RWPE1 (cell line): ENCODE measurements at places on chromosomes 1 and 21.

- DNase-seq: no peak
Measured at GRCh38 chr21:24420689-24421088, 1186.6 kb downstream of the MRPL39 start.

GRCh38 chr1:65538086-65538485 lies 117.6 kb downstream of the LEPR start:
- no peak for DNase-seq

DNA sequence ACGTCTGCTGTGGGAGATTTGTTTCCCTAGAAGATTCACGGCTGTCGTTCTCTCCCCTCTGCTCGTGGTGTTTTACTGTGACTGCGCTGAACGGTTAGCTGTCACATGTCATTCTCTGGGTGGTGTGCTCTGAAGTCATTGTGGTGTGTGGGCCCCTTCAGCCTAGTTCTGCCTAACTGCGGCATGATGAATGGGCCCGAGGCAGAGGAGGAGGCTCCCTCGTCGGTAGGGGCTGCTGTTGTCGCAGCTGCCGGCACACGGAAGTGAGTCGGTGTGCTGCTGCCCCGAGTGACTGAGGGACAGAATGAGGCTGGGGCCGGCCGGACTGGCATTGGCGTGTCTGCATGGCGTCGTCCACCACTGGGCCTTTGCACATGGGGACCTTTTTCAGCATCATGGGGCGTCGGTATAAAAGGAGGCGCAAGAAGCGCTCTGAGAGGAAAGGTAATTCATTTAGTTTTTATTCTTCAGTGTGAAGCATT lies 77.9 kb downstream of the ADARB1 start:
- DNase-seq: no peak

GRCh38 chr1:39987869-39988268 lies 32.9 kb downstream of the MFSD2A start:
- DNase-seq: no peak
